ENCODE measurements at places on chromosomes 7 and 10. TPM values are rescaled to one million over a fixed set of nuclear protein-coding genes. Genes with fewer than 3 reads are reported as not detected.

PRR15 gene
- total RNA-seq = 0.35 TPM

DPP6 gene
- total RNA-seq = not detected

TMEM213 gene
- total RNA-seq = not detected

INTS15 gene
- total RNA-seq = 16.9 TPM

PTPRN2 gene
- total RNA-seq = 1.3 TPM

CEP41 gene
- total RNA-seq = 4.9 TPM

GPR85 gene
- total RNA-seq = 0.69 TPM

MOSPD3 gene
- 9.1 TPM for total RNA-seq

ATOH7 gene
- not detected for total RNA-seq

FIS1 gene
- 326 TPM for total RNA-seq

HYAL4 gene
- not detected for total RNA-seq

ACHE gene
- total RNA-seq = 0.40 TPM

SFRP5 gene
- 1.3 TPM for total RNA-seq

CYP3A7 gene
- total RNA-seq = not detected

RBP4 gene
- total RNA-seq = 4.2 TPM

H2BK1 gene
- not detected for total RNA-seq

C10orf143 gene
- 1.3 TPM for total RNA-seq

KIN gene
- total RNA-seq = 9.1 TPM

ANAPC16 gene
- 260 TPM for total RNA-seq

CALN1 gene
- total RNA-seq = not detected

PKD2L1 gene
- not detected for total RNA-seq

PLAC9 gene
- 23.2 TPM for total RNA-seq

MYH16 gene
- total RNA-seq = not detected

ZFAND4 gene
- total RNA-seq = 12.4 TPM

TMEM184A gene
- total RNA-seq = 0.22 TPM

HKDC1 gene
- not detected for total RNA-seq

SH2D4B gene
- not detected for total RNA-seq

SLC39A12 gene
- total RNA-seq = not detected

PHKG1 gene
- 30.4 TPM for total RNA-seq

TWIST1 gene
- 1.3 TPM for total RNA-seq

ASIC3 gene
- 8.6 TPM for total RNA-seq

PRPS1L1 gene
- total RNA-seq = not detected

WASL gene
- 31.6 TPM for total RNA-seq

PTN gene
- total RNA-seq = 14.3 TPM

CYP3A4 gene
- total RNA-seq = not detected

DYDC1 gene
- total RNA-seq = not detected

MYO1G gene
- total RNA-seq = 1.3 TPM

CYP2C19 gene
- total RNA-seq = not detected

SNCG gene
- total RNA-seq = 21.2 TPM

TSPAN12 gene
- 69.0 TPM for total RNA-seq

SEMA3D gene
- total RNA-seq = 0.94 TPM

Measured in left ventricle myocardium superior (tissue), 1 donor.